ENCODE measurements at places on chromosomes 2 and 18.

DNA sequence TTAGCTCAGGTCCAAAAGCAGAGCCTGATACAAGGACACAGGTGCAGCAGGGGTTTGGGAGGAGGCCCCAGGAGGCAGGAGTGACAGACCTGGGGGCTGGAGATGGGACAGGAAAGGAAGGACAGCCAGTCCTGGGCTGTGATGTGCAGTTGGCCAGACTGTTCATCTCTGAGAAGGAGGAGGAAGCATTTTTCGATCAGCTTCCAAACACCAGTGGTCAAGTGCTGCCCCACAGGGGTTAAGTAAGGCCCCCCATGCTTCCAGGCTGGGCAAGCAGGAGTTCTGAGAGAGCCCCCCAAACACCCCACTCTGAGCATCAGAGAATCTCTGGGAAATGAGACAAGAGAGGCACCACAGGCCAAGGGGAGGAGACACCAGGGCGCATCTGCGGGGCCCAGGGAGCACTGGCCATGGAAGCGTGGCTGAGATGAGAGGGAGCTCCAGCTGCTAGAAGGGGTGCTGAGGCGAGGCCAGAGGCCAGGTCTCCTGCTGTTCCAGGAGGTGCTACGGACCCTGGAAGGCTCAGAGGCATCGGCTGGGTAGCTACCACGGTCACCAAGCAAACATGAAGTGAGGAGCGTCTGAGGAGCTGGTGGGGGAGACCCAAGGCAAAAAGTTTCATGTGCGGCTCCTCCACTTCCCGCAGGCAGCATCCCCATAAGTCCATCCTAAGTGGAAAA lies 5.6 kb upstream of the HDAC4 start:
- DNase-seq = no peak

DNA sequence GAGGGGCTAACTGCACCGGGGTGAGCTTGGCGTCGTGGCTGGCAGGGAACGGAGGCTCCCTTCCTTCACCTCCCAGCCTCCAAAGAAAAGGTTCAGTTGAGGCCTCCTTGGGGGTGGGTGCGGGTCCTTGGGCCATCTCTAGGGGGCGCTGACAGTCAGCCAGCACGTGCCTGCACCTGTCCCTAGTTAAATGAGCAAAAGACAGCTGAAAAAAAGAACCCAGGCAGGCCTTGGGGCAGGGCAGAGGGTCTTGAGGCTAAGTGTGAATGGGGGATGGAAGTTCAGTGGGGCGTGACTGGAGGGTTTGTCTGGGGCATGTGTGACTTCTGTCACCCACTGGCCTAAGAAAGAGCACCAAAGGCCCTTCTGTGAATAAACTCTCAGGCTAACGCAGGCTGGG lies 56.4 kb downstream of the ZFP36L2 start:
- peak; percentile 77 for DNase-seq

- no peak for DNase-seq
Measured at GRCh38 chr2:162256591-162256991, 13.3 kb upstream of the FAP start.

DNA sequence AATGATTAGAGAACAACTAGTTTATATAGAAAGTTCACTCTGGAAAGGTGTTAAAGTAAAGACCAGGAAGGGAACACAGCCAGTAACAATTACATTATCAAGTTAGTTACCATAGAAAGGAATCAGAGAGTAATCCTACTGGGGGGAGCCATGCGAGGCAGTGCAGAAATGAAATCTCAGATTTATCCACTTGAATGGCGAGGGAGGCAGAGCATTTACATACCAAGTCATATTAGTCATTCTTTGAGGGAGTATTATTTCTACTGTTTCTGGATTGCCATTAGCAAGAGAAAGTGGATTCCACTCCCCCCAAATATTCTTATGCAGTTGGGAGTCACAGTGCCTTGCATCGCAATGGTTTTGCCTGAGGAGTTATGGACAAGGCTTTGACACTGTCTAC lies 472.7 kb upstream of the TRIB2 start:
- no peak for DNase-seq

DNA sequence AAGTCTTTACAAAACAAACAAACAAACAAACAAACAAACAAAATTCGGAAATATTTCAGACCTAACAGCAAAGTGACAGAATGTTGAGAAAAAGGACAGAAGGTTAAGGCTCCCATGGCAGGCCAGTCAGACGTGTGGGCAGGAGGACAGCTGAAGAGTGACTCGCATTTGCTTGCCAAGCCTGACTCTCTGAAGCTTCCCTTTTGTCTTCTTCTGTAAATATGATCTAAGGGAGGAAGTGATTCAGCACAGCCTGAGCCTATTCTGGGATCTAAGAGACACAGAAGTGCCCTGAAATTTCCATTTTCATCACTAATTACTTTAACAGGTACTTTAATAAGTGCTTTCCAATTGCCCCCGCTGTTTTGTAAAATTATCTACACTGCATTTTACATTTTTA lies 134.0 kb upstream of the LYPD1 start:
- DNase-seq = no peak

GRCh38 chr18:907885-908757 lies 3.5 kb downstream of the ADCYAP1 start:
- no peak for DNase-seq

DNA sequence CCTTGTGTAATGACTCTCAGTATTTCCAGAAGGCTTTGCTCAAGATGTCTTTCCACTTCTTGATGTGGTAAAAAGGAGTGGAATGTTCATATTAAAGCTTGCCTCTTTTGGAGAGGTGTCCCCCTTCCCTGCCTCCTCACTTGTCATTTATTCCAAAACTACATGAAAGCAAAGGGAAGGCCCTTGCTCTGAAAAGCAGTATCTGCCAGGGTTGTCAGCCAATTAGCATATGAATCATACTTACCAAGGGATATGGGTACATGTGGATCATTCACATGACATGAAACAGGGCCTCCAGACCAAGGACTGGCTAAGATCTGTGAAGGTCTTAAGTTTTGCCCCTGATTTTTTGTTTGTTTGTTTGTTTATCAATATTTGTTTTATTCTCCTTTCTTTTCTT lies 31.3 kb downstream of the ANXA4 start:
- DNase-seq = no peak

DNA sequence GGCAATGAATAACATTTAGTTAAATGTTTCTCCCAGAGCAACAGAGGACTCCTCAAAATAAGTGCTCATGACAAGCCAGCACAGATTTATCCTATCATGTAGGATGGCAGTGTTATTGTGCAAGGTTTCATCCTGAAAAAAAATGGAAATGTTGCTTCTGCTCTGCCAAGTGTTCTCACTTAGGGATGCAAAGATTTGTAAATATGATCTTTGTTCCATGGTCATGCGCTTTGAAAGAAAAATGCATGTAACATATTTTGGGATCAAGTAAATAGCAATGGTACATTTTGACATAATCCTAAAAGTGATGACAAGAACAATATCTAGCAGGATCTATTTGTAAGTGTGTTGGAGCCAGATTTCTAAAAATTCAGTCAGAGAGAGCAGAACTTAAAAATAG lies 229.5 kb upstream of the CCDC150 start:
- no peak for DNase-seq

DNA sequence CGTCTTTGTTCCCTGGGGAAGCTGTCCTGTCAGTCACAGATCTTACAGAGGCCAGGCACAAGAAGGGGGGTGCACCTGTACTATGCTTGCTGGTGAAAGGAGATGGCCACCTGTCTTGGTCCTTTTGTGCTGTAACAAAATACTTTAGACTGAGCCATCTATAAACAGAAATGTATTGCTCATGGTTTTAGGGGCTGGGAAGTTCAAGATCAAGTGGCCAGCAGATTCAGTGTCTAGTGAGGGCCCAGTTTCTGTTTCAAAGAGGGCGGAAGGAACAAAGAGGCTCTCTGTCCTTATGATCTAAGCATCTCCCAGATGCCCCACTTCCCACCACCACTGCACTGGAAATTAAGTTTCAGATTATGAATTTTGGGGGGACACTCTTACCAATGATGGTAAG lies 35.5 kb upstream of the RPL37A start:
- no peak for DNase-seq

DNA sequence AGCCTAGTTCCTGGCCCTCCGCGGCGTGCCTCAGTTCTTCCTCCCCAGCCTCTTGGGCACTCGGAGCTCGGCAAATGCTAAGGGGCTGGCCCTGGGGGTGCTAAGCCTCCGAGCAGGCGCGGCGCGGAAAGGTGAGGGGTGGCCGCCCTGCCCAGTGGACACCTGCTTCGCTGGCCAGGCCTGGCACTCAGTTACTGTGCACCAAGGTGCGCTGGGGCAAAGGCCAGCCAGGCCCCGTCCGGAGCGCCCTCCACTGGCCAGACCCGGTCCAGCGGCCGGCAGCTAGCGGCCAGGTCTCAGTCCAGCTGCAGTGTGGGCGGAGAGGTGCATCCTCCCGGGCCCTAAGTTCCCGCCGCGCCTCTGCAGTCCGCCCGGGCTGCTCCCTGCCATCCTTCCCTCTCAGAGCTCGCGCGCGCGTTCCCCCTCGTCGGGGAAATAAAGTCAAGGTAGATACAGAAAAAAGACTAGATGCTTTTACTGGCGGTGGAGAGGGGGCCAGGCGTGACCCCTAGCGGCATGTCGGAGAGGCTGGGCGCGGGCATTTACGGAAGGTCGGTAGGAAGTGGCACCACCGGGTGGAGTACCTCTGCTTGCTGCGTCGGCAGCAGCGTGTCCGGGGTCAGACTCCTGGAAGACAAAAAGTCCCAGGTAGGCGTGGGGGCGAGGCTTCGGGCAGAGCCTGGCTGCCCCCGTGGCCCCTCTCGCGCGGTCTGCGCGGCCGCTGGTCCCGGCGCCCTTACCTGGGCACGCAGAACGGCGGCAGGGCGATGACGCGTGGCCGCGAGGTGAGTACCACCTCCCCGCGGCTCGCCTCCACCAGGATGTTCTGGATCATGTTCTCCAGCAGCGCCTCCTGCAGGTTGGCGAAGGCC lies 9.4 kb upstream of the CRYBA2 start:
- peak; percentile 41 for DNase-seq

- DNase-seq = no peak
Measured at GRCh38 chr18:33101316-33101715, 328.5 kb upstream of the KLHL14 start.

- no peak for DNase-seq
Measured at GRCh38 chr2:188726626-188727247, 247.4 kb upstream of the COL3A1 start.

DNA sequence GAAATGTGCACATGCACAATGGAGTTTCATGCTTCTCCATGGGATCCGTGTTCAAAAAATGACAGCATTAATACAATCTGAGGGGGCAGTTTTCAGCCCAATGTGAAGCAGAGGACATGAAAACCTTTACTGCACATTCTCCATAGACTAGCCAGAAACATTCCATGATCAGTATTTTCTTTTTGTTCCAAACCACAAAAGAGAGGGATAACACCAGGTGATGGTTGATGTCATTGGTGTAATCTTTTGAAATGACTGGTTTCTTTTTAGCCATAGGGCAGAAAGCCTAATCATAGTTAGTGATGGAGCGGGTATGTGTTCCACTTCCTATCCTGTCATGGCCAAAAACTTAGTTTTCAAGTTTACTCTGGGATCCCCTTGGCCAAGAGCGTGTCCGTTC lies 1.8 kb upstream of the KYNU start:
- no peak for DNase-seq

DNA sequence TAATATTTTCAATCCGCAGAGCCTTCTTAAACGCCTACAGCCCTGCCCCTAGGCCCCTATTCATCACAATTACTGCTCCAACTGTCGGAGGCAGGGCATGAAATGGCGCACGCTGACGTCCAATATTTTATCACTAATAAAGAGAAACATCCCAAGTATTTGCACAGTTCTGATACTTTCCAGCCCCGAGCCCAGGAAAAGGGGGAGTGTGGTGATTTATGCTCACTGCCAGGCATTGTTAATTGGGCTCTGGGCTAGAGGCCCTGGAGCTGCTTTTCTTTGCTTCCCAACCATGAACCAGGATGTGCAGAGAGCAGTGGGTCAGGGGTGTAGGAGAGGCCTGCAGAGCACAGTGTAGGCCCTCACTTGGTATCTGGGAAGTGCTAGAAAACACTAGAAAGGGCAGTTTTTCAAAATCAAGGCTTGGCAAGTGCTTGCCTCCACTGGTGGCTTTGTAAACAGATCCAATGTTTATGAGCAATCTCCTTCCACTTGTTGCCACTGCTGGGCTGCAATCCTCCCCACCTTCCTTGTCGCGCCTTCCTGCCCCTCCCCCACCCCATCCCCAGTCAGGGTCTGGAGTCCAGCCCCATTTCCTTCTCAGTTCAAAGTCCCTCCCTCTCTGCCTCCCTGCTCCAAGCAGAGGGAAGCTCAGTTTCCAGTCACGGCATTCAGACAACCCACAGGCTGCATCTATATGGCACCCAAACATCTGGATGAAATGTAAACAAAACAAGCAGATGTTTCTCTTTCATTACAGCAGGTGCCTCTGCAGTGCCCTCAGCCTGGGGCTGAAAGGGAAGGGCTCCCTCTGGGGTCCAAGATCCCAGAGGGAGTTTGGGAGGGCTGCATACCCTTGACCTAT lies 83.9 kb upstream of the PKDCC start:
- DNase-seq = no peak

DNA sequence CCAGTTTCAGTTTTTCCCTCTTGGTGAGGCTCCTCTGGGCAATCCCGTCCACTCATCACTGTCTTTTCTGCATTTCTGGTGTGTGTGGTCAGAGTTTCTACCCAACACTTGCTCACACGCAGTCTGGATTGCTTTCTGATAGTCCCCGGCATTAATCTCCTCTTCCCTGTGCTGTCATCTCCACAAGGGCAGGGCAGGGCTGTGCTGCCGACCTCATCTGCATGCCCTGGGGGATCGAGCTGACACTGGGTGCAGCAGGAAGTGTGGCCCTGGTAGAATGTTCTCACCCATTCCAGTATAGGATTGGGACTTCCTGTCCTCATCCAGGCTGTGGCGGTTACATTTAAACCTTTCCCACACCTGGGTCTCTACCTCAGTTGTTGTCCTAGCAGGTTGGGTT lies 80.0 kb upstream of the FAM136A start:
- no peak for DNase-seq

- DNase-seq = no peak
Measured at GRCh38 chr18:30376515-30376914, 666.0 kb downstream of the DSC3 start.

GRCh38 chr2:9990736-9991135 lies 39.2 kb downstream of the GRHL1 start:
- DNase-seq = no peak

GRCh38 chr2:71637168-71637567 lies 183.8 kb downstream of the DYSF start:
- no peak for DNase-seq
